Activated T-cell treated with anti-CD3 and anti-CD28 coated beads for 1 hour (primary cell): ENCODE measurements at places on chromosomes 11 and 22.

DNA sequence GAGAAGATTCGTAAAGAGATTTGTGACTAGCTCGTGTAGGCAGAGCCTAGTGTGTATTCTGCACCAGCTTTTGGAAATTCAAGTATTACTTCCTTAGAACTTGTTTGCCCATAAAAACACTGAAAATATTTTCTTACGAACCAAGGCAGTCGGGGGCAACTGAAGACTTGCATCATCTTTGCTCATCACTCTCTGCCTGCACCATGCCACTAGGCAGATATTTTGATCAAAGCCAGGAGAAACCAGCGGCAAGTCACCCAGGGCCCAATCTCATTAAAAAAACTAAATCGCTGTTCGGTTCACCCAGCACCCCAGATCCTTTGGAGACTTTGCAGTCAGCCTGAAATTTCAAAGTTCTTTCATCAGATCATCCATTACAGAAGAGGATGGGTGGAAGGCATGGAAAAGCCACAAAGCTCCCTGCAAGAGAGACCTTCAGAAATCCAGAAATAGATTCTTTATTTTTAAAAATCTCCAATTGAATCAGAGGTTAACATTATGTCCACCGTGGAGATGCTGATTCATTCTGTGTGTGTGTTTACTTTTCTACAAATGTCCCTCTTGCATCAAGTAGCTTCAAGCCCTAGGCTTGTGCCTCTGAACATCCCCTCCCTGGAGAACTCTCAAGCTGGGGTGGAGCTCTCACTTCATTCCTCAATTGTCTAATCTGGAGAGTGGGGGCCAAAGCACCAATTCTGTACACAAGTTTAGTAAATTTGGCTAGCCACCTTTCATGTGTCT lies 78.4 kb downstream of the ETS1 start:
- no peak for DNase-seq

DNA sequence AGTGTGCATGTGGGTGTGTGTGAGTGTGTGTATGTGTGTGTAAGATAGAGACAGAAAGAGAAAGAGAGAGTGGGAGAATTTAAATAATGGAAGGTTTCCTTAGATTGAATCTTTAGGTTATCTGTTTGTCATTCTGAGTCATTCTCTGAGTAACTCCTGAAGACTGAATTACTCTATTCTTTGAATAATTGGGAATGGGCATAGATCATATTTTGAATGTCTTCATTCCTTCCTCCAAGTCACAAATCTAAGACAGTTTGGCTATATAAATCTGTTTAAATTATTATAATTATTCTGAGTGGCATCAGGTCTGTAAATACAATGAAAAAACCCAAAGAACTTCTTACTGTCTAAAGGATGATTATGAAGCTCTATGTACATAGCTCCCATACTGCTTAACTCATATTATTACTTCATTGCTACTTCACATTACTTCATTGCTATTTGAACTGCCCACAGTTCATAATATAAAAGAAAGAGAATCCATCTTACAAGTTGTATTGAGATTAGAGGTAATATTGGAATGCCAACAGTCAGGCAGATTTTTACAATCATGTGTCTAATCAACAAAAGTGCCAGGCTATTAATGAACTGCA lies 346.6 kb upstream of the CCDC179 start:
- no peak for DNase-seq

- no peak for DNase-seq
These were observed 11.1 kb downstream of the PPP6R3 start for GRCh38 chr11:68471360-68472340.

- no peak for DNase-seq
These were observed 14.0 kb upstream of the NRGN start for GRCh38 chr11:124725719-124726105.

GRCh38 chr11:44999068-44999467 lies 48.4 kb upstream of the TP53I11 start:
- DNase-seq, result no peak

DNA sequence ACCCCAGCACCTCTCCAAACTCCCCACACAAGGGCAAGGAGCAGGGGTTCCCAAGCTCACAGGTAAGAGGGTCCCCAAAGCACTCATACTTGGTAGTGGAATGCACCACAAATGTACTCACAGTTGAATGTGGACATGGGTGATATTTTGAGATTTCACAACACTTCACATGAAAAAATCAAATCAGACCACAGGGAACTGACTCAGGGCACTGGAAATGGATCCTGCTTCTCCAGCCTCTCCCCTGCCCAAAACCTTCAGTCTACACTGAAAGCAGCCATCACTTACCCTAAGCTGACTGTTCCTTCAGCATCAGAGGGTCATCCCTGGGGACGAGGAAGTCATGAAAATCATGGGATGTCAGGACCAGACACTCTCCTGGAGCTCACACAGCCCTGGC lies 40.2 kb downstream of the SCGB1A1 start:
- DNase-seq, result no peak

DNA sequence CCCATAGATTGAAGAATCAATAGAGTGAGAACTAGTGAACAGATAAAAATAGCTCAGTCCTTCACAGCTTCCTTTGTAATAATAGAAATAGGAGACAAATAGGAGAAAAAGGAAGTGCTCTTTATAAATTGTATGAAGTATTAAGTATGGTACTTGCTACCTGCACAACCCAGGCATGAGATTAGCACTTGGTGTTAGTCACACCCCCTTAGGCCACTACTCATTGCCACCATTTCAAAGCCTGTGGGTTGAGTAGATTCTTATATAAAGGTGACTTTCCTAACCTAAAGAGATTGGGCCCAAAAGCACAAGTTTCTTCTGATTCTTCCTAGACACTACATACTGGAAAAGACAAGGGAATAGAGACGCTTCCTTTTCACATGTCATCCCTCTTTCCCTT lies 37.7 kb upstream of the ADORA2A start:
- no peak for DNase-seq

DNA sequence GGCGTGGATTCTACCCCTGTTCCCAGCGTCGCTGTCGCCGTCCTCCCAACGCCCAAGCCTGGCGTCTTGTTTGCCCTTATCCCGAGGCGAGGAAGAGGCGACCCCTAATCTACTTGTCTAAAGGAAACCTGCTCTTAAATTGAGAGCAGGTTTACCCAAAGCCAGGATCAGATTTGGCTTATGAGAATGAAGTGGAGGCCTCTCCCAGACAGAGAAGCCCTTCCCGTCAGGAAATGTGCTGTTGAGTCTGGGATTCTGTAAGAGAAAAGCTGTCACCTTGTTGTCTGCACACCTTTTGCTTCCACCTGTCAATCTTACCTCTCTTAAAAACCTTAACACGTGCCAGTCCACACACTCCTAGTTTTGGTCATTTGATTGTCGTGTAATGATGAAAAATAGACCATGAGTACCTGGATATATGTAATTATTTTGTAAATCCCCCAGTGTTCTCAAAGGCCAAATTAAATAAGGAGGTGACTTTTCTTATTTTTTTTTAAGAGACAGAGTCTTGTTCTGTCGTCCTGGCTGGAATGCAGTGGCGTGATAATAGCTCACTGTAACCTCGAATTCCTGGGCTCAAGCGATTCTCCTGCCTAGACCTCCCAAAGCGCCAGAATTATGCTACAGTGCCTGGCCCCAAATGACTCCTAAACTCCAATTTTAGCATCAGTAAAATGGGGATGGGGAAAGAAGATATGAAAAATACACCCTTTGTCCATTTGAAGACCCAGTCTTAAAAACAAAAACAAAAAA lies 627 bp downstream of the GTF2H1 start:
- no peak for DNase-seq

- no peak for DNase-seq
These were observed 4.7 kb upstream of the C1QTNF6 start for GRCh38 chr22:37192741-37193140.

DNA sequence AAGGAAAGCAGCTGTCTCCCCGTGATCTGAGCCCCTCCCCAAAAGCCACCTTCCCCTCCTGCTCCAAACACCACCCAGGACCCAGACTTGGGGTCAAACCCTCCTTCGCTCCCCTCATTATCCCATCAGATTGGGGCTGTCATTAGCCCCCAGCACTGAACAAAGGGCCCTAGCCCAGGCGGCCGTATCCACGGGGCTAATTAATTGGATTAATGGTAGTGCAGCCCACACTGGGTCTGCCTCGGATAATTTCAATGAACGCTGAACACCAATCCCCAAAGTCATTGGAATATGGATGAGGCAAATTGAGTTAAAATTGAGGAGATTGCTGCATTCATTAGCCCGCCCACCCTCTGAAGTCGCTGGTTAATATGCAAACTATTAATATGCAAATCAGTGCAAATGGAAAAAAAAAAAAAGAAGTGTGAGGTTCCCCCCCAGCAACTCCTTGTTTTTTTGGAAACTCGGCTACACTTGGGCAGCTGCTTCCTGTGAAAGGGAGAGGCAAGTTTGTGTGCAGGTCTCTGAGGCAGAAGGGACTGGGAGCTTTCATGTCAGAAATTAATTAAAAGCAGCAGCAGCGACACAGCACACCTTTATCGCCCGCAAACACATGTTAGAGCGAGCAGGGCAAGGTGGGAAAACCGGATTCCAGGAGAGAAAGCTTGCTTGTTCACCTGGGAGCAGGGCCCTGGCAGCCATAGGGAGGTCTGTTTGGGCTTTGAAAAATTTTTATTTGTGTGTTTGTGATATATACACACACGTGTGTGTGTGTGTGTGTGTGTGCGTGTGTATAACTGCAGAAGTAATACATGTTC lies 517.8 kb downstream of the MIAT start:
- no peak for DNase-seq

GRCh38 chr22:38431266-38432010 lies 23.6 kb downstream of the KCNJ4 start:
- no peak for DNase-seq

DNA sequence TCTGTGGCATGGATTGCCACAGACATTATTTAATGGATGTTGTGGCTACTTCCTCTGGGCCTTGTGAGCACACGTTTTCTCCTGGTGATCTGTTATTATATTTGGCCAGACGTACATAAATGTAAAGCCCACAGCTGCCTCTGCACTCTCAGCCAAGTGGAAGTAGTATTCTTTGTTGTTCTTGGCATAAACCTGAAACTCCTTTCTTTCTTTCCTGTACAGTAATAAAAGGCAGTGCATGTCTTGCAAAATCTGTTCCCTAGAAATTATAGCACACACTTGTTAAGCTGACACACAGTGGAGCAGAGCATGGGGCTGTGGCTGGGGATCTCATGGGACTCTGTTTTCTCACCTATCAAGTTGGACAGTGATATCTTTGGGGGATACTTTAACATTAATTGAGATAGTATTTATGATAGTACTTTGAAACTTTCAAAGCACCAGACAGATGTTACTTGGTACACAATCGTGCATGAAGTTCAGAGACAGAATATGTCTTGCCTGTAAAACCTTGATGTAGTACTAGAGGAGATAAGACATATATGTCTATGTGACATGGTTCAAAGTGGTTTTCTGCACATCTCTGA lies 20.9 kb downstream of the PANX1 start:
- no peak for DNase-seq

DNA sequence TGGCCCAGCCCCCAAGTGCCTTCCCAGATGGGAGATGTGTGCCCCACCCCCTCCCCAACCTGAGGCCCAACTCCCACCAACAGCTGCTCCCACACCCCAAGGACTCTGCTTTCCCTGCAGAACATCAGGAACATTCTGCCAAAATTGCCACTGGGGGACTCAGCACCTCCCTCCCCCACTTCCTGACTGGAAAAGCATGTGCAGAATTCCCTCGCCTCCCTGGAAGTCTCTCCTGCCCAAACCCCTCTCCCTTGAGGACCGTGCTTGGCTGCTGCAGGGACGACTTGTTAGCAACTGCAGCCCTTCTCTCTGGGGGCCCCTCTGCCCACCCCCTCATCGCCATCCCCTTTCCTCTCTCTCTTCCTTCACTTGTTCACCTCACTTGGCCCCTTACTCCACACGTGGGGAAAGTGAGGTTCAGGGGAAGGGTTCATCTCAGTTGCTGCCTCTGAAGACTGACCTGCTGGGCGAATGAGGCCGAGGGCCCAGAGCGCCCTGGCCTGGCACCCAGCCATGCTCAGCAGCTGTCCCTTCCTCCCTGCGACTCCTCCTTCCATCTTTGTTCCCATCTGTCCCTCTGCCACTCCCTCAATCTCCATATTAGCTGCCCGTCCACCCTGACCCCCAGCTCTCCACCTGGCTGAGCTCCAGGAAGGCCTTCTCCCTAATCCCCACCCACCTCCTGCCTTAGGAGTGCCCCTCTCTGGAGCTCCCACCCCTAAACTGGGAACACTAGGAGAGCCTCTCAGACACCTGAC lies 105.1 kb downstream of the CHST1 start:
- DNase-seq, result no peak

DNA sequence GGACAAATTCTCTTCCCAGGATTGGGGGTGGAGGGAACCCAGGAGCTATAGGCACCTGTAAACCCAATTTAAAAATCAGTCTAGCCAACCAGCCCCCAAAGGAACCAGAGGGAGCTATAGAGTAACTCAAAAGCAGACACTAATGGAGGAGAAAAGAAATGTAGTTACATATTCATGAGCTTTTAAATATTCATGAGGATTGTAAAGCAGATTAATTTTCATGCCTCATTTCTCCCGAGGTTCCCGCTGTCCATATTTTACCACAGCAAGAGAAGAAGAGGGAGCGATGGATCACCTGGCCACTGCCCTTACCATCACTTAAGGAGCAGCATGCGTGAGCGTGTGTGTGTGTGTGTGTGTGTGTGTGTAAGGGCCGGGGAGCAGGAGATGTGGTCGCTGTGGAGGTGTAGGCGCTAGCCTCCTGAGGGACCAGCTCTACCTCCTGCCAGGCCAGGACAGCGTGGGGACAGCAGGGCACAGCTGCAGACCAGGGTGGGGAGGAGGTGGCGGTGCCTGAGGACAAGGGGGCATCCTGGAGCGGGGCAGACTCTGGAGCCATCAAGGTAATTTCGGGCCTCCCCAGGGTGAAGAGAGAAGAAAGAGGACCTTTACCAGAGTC lies 100.7 kb upstream of the THY1 start:
- no peak for DNase-seq

GRCh38 chr11:48880021-48880441 lies 103.7 kb downstream of the TRIM51G start:
- DNase-seq, result no peak

- no peak for DNase-seq
These were observed 44.9 kb downstream of the PACSIN2 start for GRCh38 chr22:42970029-42970428.

DNA sequence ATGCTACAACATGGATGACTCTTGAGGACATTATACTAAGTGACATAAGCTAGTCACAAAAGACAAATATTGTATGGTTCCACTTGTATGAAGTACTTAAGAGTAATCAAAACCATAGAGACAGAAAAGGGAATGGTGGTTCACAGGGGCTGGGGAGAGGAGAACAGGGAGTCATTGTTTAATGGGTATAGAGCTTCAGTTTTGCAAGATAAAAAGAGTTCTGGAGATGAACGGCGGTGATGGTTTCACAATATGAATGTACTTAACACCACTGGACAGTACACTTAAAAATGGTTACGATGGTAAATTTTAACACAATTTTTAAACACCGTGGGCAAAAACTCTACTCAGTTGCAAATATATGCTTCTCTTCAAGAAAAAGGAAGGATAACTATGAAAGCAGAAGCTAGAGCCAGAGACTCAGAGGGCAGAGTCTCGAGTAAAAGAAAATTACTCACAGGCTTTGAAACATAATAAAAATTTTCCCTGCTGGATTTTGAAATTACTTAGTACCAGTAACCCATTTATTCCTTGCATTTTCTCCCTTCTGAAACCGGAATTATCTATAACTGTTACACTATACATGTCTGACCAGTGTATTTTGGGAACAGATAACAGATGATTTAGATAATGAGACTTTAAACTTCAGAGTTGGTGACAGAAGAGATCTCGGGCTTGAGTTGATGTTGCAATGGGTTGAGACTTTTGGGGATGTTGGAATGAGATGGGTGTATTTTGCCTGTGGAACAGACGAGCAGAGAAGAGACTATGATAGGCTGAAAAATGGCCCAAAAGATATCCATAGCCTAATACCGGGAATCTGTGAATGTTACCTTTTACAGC lies 15.0 kb downstream of the MRTFA start:
- no peak for DNase-seq
